ENCODE measurements at places on chromosomes 4 and X.
A peak's percentile ranks its signal among the peaks of the same experiment; 100 is the strongest.

GRCh38 chr4:10623241-10623640 lies 61.3 kb downstream of the CLNK start:
- no peak for DNase-seq

DNA sequence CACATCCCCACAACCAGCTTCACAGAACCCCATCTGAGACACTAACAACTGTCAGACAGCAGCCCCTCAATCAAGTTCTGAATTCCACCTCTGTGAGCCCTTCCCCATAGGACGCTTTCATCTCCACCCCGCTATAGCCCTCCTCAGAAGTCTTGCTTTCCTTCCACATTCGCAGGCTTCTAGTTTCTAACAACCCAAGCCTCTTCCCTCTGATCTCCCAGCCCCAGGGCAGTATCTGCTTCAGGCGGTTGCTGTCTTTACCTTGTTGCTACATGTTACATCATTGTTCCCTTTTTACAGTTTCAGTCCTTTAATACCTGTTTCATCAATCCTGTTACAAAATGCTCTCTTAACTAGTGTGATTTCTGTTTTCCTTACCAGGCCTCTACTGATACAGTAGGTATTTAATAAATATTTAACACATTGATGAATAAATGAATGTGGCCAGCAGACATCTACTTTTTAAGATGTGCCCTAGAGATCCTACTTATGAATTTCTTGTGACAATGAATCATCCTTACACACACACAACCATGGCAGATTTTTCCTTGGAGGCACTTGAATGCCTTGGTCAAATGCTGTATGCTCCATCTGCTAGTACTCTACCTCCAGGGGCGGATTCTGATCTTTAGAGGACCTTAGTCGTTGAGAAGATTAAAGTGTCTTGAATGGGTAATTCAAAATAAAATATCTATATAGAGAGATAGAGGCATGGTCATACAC lies 164.7 kb upstream of the SLIT2 start:
- DNase-seq: no peak

DNA sequence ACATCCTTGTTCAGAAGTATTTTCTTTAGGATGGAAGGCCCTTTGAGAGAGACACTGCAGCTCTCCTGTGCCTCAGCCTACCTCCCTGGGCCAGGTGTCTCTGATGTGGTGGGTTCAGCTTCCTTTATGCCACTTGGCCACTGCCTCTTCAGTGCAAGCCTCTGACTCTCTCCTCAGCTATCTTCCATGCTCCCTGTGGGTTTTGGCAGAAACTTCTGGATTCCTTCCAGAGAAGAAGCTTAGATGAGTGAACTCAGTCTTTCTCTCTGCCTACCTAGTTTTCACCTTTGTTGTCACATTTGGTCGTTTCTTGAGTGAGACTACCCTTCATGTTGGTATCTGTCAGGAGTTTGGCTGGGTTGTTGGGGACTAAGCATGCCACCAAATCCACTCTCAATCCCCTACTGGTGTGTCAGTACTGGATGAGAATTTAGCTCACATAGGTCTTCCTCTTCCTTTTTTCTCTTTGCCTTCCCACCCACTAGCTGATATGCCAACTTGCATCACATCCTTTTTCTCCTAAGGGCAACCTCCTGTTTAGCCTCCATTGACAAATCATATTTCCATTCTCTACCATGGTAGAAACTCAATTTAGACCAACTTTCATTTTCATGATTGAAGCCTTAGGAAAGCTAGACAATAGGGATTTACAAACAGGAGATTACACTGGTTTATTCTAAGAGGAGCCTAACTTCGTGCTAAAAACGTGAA lies 32.0 kb downstream of the IL15 start:
- DNase-seq: no peak

- no peak for DNase-seq
Measured at GRCh38 chr4:26021417-26022345, 107.7 kb downstream of the SMIM20 start.

DNA sequence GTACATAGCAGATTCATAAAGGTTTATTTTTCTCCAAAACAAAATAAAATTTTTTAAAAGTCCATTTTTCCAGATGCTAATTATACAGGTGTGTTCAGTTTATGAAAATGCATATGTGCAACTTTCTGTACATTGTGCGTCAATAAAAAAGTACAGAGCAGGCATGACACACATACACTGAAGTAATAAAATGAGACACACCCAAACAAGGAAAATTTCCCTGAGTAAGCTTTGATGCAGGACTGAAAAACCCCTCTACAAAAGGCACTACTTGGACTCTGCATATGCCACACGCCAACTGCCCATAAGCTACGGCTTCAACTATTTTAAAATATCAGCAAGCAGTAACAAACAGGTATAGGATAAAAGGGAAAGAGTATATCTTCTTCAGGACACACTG lies 13.8 kb downstream of the ARAP2 start:
- DNase-seq: no peak

DNA sequence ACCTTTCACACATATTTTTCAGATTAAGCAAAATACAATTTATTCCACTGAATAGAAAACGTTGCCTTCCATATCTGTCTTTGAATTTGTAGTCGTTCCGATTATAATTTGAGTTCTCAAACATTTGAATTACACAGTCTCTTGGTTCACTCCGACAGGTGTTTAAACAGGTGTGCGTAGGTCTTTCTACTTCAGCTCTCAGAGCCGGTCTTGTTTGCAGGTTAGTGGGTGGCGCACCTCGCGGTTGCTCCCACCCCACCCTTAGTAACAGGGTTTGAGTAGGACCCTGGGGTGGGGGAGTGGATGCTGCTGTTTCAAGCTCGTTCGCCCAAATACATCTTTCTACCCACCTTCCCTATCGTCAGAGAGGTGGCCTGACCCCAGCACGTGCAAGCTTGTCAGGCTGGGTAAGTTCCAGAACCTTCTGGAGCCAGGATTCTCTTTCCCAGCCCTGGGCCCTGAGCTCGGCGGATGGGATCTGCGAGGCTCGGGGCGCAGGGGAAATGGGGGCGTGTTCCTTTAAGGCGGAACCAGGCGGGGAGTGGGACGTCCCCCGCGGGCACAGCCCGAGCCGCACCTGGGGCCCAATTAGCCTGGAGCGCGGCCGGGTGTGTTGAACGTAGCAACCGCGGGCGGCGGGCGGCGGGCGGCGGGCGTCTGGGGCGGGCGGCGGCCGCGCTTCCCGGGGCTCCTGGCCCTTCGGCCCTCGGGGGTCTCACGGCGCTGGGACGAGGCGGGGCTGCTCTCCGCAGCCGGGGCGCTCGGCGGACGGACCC lies at the start of gene FAM149A:
TSS of gene FAM149A (plus strand) at position 591 of the 776 bp plus-strand sequence.
- no peak for DNase-seq

- peak; percentile 42 for DNase-seq
Measured at GRCh38 chrX:48531358-48531959, 8.1 kb upstream of the TBC1D25 start.

DNA sequence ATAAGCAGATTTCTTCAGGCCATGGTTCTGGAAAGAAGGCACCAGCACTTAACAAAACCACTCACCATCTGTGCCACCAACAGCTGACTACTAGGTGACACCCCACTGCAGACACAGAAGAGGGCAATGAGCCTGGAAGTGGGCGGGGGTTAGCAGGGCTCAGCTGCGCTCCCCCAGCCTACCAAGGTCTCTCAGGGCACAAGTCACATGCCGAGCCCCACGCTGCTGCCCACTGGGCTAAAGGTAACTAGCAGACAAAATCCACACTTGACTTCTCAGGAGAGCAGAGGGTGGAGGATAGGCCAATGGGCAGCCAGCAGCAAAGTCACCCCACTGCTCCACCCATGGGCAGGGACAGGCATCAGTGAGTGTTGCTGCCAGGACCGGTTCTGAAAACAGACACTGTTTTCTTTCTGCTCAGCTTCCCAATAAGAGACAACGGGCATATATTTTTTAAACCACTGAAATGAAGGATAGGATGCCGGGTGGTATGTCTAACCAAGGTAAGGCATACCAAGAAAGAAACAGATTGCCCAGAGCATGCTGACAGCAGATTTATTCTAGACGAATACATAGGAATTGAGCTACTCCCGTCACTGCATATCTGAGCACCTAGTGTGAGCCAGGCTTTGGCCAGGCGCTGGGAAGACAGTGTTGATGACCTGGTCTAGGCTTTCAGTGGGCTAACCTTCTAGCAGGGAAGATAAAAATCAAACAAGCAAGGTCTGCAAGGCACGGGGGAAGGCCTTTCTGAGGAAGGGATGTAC lies 20.1 kb downstream of the ACSL1 start:
- no peak for DNase-seq

DNA sequence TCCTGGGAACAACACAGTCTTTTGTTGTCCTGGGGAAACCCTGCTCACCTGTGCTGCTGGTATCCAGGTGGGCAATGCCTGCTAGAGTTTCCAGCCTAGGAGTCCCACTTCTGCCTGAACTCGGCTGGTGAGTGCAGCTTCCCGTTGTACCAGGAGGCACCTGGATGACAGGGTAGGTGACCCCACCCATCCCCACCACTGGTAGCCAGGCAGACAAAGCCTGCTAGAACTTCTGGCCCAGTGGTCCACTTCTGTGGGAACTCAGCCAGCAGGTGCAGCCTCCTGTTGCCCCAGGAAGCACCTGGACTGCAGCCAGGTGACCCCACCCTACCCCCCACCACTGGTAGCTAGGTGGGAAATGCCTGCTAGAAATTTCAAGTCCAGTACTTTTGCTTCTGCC lies 9.7 kb upstream of the TCEAL2 start:
- no peak for DNase-seq

GRCh38 chrX:1502853-1503252 lies 34.1 kb downstream of the P2RY8 start:
- DNase-seq: no peak

DNA sequence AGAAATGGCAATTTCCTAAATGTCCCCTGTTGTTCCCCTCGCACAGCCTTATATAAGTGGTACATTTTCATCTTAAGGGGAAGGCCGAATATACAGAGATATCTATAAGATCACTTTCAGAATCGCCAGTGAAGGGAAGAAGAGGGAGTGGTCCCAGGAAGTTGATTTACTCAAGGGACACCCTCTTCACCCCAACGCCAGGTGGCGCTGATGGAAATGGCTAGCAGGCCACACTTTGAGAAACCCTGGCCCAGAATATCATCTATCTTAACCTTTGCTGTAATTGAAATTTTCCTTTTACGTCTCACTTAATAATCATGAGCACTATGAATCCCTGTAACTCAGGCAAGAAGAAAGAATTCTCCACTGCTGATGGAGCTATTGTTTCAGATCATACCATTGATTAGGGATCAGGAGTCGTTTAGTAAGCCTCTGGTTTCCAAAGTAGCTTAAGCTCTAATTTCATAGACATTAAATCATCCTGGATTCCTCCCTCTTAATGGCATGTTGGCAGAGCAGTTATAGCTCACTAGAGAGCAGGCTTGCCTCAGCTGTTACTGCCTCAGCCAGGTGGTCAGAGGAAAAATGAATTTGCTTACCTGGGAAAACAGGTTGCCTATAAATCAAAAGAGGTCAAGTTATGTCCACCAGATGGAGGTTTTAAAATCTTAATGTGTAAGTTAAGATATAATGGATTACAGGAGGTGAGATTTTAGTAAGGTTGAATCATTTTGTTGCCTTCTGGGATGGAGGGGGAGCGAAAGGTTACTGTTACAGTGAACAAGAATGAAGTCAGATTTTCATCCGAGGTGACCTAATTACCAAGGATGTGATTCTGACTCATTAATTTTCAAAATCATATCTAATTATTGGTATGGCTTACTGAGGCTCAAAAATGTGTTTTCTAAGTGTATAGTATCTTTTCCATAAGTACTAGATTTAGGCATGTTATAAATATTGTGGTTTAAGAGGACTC lies 941.2 kb upstream of the TENM3 start:
- no peak for DNase-seq

DNA sequence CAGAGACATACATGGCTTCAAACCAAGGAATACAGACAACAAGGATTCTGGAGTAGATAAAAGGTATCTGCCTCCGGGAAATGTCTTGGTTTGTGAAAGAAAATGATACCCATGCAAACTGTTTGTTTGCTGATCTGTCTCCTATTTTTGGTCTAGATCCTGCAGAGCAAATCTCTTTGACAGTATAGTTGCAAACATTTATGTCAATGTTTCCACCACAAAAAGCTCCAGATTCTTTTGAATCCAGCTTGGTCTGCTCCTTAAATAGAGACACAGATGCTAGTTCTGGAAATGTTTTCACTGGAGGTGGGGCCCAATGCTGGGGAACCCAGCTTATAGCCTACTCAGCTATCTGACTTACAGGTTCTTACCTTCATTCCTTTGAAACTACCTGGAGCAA lies 119.7 kb downstream of the ATG4A start:
- DNase-seq: no peak

DNA sequence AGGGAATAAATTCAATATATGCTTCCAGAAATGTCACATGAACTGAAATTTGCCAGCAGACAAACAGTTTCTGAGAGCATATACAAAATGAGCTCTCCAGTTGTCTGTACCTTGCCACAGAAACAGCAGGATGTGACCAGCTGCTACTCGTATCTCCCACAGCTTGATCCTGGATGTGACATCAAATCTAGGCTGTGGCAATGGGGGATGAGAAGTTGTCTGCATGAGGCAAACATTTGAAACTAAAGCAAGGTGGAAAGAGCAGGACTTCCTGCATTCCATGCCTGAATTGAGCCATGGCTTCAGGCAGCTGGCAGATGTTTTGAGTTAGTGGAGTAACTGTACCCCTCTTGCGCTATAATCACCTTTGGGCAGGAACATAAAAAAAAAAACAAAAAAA lies 1724.0 kb downstream of the RPA4 start:
- DNase-seq: no peak

- no peak for DNase-seq
Measured at GRCh38 chr4:16555156-16555555, 328.9 kb upstream of the TAPT1 start.

DNA sequence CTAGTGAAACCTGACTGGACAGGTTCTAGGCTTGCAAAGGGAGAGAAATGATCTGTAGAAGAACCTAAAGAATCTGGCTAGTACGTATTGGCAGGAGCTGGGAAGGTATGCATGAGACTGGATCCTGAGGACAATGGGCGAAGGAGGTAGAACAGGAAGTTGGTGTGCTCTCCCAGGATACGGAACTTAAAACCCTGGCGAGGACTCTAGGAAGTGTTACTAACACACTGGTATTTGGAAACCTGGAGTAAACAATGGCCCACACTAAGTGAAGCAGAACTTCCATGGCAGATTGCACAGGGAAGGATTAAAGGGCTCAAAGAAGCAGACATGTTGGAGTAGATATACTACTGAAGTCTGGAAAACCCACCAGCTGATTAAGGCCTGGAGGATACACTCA lies 9.1 kb downstream of the SYN1 start:
- DNase-seq: no peak

- peak; percentile 6 for DNase-seq
Measured at GRCh38 chrX:151082077-151082948, 94.1 kb upstream of the GPR50 start.

DNA sequence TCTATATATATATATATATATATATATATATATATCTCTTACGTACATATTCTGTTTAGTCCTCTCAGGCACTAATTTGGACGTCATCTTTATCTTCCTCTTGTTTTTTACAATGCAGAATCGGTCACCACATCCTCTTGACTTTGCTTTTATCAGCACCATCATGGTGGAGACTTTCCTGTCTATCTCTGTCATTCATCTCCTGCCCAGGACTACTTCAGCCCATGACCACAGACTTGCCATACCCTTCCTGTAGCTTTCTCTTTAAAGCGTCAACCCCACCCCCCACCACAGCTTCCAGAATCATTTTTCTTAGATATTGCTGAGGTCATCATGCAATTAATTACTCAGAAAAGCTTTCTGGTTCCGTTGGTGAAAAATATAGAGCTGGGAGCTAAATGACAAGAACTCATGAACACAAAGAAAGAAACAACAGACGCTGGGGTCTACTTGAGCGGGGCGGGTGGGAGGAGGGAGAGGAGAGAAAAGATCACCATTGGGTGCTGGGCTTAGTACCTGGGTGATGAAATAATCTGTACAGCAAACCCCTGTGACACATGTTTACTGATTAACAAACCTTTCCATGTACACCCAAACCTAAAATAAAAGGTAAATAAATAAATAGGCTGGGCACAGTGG lies 30.5 kb upstream of the PRKX start:
- DNase-seq: no peak
